ENCODE measurements at places on chromosomes 3 and 15.

DNA sequence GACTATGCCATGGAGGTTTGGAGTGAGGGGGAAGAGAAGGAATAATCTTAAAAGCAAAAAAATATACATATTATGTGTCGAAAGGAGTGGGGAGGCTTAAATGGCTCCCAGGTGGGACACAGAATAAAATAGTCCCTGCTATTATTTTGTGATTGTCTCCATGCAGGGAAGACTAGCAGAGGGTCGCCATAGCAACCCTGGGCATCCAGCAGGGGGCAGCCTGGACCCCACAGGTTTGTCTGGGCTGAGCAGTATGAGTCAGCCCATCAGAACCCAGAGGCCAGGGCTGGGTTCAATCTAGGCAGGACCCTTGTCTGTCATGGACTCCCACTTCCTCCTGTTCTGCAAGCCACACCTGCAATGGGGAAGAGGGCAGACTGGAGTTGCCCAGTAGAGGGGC lies 17.6 kb upstream of the LINGO1 start:
- H3K4me1 ChIP-seq: no peaks in the 10 kb centered on the region
- H3K27me3 ChIP-seq: no peaks in the 10 kb centered on the region
- no peak overlapping the region for H3K4me3 ChIP-seq
- H3K36me3 ChIP-seq: no peaks in the 10 kb centered on the region
- no peak for DNase-seq

DNA sequence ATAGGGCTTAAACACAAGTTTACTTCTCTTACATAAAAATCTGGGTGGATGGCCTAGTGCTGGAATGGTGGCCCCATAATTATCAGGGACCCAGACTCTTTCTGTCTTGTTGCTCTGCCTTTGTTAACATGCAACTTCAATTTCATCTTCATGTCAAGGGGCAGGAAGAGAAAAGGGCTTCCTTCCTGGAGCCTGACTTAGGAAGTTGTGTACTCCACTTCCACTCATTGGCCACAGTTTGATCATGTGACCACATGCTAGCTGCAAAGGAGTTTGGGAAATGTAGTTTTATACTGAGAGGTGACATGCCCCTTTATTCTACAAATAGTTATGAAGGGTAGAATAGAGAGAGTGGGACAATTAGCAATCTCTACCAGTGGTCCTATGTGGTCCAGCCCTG lies 39.3 kb downstream of the RHCG start:
- no peak overlapping the region for H3K4me3 ChIP-seq
- H3K36me3 ChIP-seq: no peaks in the 10 kb centered on the region
- H3K27ac ChIP-seq: no peak overlapping the region
- DNase-seq: no peak
- H3K27me3 ChIP-seq: no peaks in the 10 kb centered on the region

- H3K27ac ChIP-seq: no peak overlapping the region
- no peak overlapping the region for H3K4me3 ChIP-seq
- peaks cover 9% of the 10 kb centered on the region for H3K4me1 ChIP-seq
- H3K27me3 ChIP-seq: no peaks in the 10 kb centered on the region
These were observed 119.6 kb upstream of the SMAD3 start for GRCh38 chr15:66945842-66946241.

- H3K4me3 ChIP-seq: no peak overlapping the region
- H3K27me3 ChIP-seq: no peaks in the 10 kb centered on the region
- DNase-seq: no peak
- no peaks in the 10 kb centered on the region for H3K36me3 ChIP-seq
- no peak overlapping the region for H3K27ac ChIP-seq
These were observed 133.9 kb downstream of the MYLK start for GRCh38 chr3:123750209-123750608.

- no peak overlapping the region for H3K4me3 ChIP-seq
- peak; percentile 84 for DNase-seq
- H3K36me3 ChIP-seq: no peaks in the 10 kb centered on the region
- H3K4me1 ChIP-seq: peaks cover 11% of the 10 kb centered on the region
These were observed 18.2 kb downstream of the PLOD2 start for GRCh38 chr3:146142757-146143156.

- H3K4me1 ChIP-seq: peaks cover 5% of the 10 kb centered on the region
- no peaks in the 10 kb centered on the region for H3K36me3 ChIP-seq
- no peak overlapping the region for H3K27ac ChIP-seq
- H3K27me3 ChIP-seq: no peaks in the 10 kb centered on the region
- H3K4me3 ChIP-seq: no peak overlapping the region
- no peak for DNase-seq
These were observed 6.0 kb downstream of the PRC1 start for GRCh38 chr15:90988296-90988695.
